Activated CD4-positive, alpha-beta memory T cell treated with anti-CD3 and anti-CD28 coated beads, Interleukin-2, amount 10 ng/mL, durations not matched to agents 7 days and 5 days (primary cell): ENCODE measurements at places on chromosomes 1 and 21.
A peak's percentile ranks its signal among the peaks of the same experiment; 100 is the strongest.

- DNase-seq, result no peak
Measured at GRCh38 chr1:78715181-78715661, 65.6 kb downstream of the IFI44 start.

DNA sequence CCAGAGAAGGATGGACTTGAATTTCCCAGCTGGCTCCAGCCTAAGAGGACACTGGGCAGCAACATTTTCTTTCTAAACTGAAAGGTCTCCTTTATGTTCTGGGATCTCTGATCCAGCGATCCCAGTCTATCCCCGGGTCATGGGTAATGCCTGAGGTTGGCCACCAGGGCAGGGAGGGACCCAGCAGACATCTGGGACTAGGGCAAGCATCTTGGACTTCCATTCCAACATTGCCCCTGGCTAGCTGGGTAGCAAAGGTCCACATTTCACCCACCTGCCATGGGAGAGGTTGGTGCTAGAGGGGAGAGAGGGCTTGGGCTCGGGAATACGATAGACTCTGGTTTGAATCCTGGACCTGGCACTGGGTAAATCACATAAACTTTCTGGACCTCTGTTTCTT, 84.6 kb downstream of the LRRN2 start:
- DNase-seq, result no peak

DNA sequence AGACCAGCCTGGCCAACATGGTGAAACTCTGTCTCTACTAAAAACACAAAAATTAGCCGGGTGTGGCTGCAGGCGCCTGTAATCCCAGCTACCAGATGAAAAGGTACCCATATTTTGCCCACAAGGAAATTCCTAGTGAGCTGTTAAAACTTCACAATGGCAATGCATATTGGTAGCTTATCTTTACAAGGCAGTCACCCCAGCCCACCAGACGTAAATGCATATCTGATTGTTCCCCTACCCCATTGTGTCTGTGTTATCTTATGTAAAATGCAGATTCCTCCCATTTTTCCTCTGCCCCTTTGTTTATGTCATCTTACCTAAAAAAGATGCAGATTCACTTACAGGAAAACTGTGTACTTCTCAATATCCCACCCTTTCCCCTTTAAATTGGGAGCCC, 103.1 kb upstream of the SLC2A1 start:
- DNase-seq, result no peak

- DNase-seq, result no peak
Measured at GRCh38 chr1:117093091-117093534, 28.4 kb downstream of the TRIM45 start.

GRCh38 chr1:17121881-17122280, 2.6 kb upstream of the PADI2 start:
- no peak for DNase-seq

GRCh38 chr1:246728311-246728710, 4.1 kb downstream of the SCCPDH start:
- DNase-seq, result no peak

- peak; percentile 32 for DNase-seq
Measured at GRCh38 chr1:88983791-88984559, 8.5 kb downstream of the KYAT3 start.

- no peak for DNase-seq
Measured at GRCh38 chr1:15460708-15461095, 4.2 kb downstream of the CELA2A start.

GRCh38 chr1:173195596-173196088, 11.5 kb downstream of the TNFSF4 start:
- peak; percentile 31 for DNase-seq
